ENCODE measurements at places on chromosomes 4 and X.

DNA sequence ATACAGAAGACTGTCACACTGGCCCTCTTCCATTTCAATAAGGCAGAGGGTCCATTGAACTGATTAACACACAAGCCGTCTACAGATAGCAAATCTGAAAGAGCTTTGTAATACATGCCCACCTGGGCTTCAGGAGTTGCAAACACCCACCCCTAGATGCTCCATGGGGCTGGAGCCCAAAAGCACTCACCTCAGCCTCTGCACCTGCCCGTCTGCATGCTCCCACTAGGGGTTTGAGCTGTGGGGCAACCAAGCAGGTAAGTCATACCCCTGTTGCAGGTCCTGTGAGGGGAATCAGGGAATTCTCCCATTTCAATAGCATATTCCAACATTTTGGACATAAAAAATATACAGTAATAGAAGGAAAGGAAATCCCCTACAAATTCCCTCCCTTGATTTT, 243.0 kb upstream of the KCNIP4 start:
- no peak for DNase-seq

GRCh38 chrX:34653811-34654210, 3.3 kb downstream of the TMEM47 start:
- DNase-seq = no peak

DNA sequence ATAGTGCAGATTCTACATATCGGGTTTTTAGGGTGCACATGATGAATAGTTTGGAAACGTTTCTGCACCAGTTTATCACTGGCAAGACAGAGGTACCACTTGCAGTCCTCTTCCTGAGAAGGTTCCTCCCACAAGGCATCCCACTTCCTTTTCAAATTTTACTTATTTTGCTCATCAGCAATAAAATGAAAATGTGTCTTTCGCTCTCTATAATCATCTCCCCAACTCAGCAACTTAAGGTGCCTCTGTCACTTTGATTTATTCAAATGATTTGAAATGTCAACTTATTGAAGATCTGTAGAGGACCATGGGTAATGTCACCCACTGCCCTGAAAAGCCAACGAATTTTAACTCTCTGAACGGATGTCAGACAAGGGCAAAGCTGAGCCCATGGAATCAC, 53.2 kb downstream of the VGLL1 start:
- no peak for DNase-seq

DNA sequence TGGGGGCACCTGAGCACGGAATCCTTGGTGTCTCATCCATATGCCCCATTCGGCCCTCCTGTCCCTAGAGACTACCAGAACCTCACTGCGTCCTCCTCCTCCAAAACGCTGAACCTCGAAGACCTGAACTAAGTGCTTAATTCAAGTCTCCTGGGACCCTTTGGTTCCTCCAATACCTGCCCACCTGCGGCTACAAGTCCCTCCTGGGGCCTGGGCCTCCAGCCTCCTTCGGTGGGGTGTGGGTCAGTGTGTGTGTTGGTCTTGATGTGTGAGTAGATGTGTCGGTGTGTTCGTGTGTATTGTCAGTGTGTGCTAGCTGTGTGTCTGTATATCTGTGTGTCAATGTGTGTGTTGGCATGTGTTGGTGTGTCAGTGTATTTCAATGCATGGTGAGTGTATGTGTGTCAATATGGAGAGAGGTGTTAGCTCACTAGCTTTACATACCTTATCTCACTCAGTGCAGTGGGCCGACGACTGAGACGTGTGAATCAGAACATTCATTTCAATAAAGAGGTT, 2.6 kb upstream of the SEPTIN6 start:
- DNase-seq = no peak

DNA sequence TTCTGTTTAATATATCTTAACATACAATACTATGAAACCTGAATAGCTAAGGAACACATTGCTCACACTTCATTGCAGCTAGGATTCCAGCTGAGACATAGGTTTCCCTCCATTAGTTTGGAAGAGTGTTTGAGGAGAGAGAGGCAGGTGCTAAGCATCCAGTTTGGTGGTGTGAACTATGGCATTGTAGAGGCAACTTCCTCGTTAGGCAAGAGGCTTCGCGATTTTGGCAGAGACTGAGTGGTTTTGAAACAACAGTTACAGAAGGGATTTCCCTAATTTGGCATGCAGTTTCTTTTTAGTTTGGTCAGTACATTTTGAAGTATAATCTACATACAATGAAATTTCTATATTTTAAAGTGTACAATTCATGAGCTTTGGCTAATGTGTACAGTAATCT, 117.1 kb upstream of the BMP3 start:
- DNase-seq = no peak

DNA sequence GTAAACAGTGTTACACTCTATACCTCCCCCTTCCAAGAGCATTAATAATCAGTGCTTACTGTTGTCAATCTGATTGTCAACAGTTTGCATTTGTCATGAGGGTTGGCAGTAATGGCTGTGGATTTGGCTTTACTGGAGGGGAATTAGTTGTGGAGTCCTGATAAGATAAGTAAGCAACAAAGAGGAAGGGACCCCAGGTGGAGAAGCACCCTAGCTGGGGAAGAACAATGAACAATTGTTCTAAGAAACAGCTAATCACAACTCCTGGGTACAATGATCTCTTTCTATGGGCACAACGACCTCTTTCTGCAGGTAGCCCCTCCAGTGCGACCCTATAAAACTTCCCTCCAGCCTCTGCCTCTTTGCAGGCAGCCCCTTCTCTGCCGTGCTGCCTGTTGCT, 53.2 kb upstream of the CDKN2AIP start:
- peak; percentile 55 for DNase-seq

DNA sequence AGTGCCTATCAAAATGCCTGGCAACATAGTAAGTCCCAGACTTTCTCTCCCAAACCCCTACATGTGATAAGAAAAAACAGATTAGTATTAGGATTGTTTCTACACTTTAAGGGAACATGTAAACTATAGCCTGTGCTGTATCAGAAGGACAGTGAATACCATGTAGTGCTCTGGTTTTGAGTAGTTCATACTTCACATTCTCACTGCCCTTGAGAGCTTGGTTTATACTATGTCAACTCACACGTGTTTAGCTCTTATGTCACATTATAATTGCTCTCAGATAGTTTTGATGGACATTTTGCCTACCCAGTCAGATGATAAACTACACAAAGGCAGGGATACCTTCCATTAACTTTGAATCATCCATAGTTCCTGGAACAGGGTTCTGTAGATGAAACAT, 58.0 kb upstream of the PGRMC2 start:
- DNase-seq = no peak

GRCh38 chrX:149987613-149988012, 49.3 kb upstream of the EOLA2 start:
- no peak for DNase-seq

DNA sequence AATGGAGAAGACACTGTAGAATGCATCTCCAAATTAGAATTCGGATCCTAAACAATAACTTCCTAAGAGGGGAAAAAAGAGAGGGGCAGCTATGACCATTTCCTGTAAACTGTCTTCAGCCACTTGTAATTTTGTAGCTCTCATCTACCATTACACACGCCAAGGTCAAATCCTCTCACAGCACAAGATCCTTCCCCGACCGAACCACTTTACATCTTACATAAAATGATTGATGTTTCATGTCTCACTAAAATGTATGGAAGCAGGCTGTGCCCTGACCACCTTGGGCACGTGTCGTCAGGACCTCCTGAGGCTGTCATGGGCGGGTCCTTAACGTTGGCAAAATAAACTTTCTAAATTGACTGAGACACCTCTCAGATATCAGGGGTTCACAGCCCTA, 24.1 kb upstream of the PBDC1 start:
- DNase-seq = no peak

- no peak for DNase-seq
Observed at GRCh38 chr4:108087293-108087967, 81.3 kb downstream of the LEF1 start.

- DNase-seq = peak; percentile 52
Observed at GRCh38 chrX:7191681-7192110, 43.7 kb upstream of the PUDP start.

DNA sequence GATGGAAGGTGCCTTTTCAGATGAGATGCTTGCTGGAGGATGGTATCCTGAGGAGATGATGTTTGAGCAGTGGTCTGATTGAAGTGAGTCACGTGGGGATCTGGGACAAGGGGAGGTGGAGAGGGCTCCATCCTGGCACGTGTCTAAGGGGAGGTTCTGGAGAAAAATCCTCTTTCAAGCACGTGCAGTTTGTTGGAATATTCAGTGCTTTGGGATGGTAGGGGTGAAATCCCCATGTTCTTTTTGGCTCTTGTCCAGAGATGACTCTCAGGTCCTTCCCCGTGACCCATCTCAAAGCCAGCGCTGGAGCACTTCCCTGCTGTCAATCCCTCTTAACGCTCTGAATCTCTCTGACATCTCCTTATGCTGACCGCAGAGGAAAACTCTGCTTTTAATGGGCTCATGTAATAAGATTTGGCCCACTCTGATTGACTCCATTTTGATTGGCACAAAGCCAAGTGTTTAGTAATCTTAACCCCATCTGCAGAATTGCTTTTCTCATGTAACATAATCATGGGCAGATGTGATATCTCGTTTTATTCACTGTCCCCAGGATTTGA, 10.8 kb upstream of the KLKB1 start:
- DNase-seq = no peak

DNA sequence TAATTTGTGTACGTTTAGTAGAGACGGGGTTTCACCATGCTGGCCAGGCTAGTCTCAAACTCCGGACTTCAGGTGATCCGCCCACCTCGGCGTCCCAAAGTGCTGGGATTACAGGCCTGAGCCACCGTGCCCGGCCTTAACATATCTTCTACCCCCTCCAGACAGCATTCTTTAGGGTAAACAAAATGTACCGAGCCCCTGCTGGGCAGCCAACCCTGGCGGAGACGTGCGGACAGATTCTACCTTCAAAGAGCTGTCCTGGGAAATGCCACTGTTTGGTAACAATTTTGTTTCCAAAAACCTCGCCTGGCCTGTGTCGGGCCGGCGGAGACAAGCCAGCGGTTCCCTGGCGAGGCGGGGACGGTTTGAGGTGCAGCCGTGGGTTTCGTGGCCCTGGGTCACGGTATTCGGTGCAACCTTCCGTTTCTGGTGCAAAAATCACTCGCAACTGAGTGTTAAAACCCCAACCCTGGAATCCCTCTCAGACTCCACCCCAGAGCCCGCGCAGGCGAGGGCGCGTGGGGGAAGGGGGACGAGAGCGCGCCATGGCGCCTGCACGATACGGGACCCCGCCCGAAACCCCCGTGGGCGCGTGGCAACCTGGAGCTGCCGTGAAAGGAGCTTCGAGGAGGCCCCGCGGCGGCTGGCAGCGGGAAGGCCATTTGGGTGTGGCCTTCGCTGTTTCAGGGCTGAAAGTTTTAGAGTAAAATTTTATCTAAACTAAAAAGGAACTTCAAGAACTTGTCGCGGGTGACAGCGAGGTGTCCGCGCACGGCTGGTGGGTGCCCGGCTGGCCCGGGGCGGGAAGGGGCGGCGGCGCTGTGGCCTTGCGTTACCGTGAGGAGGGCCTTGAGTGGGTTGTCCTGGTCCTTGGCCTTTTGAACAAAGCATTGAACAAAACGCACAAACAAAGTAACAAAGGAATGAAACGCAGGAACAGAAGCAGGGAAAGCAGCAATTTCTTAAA, 17.0 kb downstream of the MRFAP1 start:
- no peak for DNase-seq

GRCh38 chr4:8133897-8134563, 24.6 kb downstream of the ABLIM2 start:
- DNase-seq = no peak
